ENCODE measurements at places on chromosomes 12 and 14. TPM values are rescaled to one million over a fixed set of nuclear protein-coding genes. Genes with fewer than 3 reads are reported as not detected.

GRCh38 chr14:24481622-24482324 lies 26.3 kb downstream of the CMA1 start:
- H3K27me3 ChIP-seq: no peaks in the 10 kb centered on the region
- no peak overlapping the region for H3K27ac ChIP-seq
- no peaks in the 10 kb centered on the region for H3K36me3 ChIP-seq
- peak; percentile 53 for DNase-seq
- H3K4me1 ChIP-seq: no peaks in the 10 kb centered on the region

- no peak overlapping the region for H3K4me3 ChIP-seq
- no peak overlapping the region for H3K27ac ChIP-seq
- no peaks in the 10 kb centered on the region for H3K27me3 ChIP-seq
Measured at GRCh38 chr12:124684496-124684895, 117.1 kb upstream of the NCOR2 start.

- H3K27me3 ChIP-seq: no peaks in the 10 kb centered on the region
- no peaks in the 10 kb centered on the region for H3K36me3 ChIP-seq
Measured at GRCh38 chr12:30440826-30441602, 254.7 kb downstream of the IPO8 start.

DNA sequence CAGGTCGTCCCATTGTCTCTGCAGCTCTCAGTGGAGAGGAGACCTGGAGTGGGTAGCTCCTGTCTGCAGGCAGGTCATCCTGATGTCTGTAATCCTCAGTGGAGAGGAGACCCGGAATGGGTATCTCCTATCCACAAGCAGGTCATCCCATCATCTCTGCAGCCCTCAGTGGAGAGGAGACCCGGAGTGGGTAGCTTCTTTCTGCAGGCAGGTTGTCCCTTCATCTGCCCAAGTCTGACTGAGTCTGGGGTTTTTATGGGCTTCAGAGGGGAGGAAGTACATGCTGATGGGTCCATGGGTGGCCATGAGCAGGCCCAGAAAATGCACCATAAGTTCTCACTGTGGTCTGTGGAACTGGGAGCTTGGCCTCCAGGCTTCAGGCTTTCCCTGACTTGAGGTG lies 28.9 kb upstream of the PAPLN start:
- H3K4me1 ChIP-seq: no peaks in the 10 kb centered on the region
- no peak overlapping the region for H3K27ac ChIP-seq
- no peak for DNase-seq
- H3K4me3 ChIP-seq: no peak overlapping the region
- no peaks in the 10 kb centered on the region for H3K27me3 ChIP-seq

DNA sequence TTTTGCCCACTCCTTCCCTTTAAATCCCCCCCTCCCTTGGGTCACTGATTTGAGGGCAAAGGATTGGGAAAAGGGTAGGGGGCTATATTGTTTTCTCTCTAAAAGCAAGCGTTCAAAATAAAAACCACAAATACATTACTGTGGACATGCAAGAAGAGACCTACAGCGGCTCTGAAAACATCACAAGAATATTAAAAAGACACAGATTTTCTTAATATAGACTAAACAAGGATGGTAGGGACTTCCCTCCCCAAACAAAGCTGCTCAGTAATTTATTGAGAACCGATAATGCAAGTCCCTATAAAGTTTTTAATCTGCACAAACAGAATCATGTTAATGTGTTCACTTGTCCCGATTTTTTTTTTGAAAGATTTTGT lies 12.9 kb downstream of the TBX3 start:
- H3K4me3 ChIP-seq: no peak overlapping the region
- H3K27me3 ChIP-seq: peaks cover 37% of the 10 kb centered on the region
- H3K36me3 ChIP-seq: peaks cover 19% of the 10 kb centered on the region
- no peak for DNase-seq
- H3K4me1 ChIP-seq: peaks cover 64% of the 10 kb centered on the region
- peak overlapping the region; percentile 61 for H3K27ac ChIP-seq

- H3K27me3 ChIP-seq: no peaks in the 10 kb centered on the region
- no peaks in the 10 kb centered on the region for H3K36me3 ChIP-seq
- peak; percentile 40 for DNase-seq
- no peak overlapping the region for H3K4me3 ChIP-seq
Measured at GRCh38 chr12:3148366-3149000, 71.3 kb downstream of the TSPAN9 start.

Gene CAPZA3
- polyA plus RNA-seq: not detected

DNA sequence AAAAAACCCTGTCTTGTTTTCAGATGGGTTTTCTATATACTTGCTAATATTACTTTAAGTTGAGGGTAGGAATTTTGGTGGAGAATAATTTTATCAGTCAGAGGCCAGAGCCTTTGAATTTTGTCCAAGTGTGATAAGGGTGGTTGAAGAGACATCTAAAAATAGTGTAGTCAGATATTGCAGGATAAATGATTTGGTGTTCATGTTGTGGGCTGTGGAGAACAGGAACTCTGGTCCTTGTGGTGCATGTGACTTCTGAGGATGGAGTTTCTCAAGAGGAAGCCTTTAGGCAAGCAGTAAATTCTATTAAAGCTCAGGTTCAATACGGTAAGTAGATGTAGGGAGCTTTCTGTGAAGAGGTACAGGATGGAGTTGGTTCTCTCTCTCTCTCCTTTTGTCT lies 2.8 kb downstream of the ADAM21 start:
- DNase-seq: no peak
- no peaks in the 10 kb centered on the region for H3K27me3 ChIP-seq
- no peaks in the 10 kb centered on the region for H3K36me3 ChIP-seq
- peaks cover 6% of the 10 kb centered on the region for H3K4me1 ChIP-seq

Gene PRH1
- 35.3 TPM for polyA plus RNA-seq

- H3K27me3 ChIP-seq: no peaks in the 10 kb centered on the region
- H3K36me3 ChIP-seq: no peaks in the 10 kb centered on the region
- H3K27ac ChIP-seq: no peak overlapping the region
- no peak overlapping the region for H3K4me3 ChIP-seq
- DNase-seq: no peak
Measured at GRCh38 chr12:4478933-4479332, 33.3 kb upstream of the FGF6 start.

GRCh38 chr14:22994762-22995275 lies 12.5 kb upstream of the AJUBA start:
- no peak overlapping the region for H3K4me3 ChIP-seq
- no peak overlapping the region for H3K27ac ChIP-seq
- peaks cover 6% of the 10 kb centered on the region for H3K4me1 ChIP-seq
- H3K36me3 ChIP-seq: no peaks in the 10 kb centered on the region

Gene B3GNT4
- 2.2 TPM for polyA plus RNA-seq

Gene C1QL4
- not detected for polyA plus RNA-seq

Gene CELA1
- not detected for polyA plus RNA-seq

GRCh38 chr14:51848120-51848519 lies 12.3 kb upstream of the GNG2 start:
- H3K4me1 ChIP-seq: peaks cover 13% of the 10 kb centered on the region
- no peak for DNase-seq
- no peak overlapping the region for H3K4me3 ChIP-seq
- H3K27me3 ChIP-seq: no peaks in the 10 kb centered on the region
- H3K27ac ChIP-seq: no peak overlapping the region
- H3K36me3 ChIP-seq: no peaks in the 10 kb centered on the region

Gene TSPAN19
- 1.9 TPM for polyA plus RNA-seq

GRCh38 chr12:56833780-56834179 lies 70.7 kb downstream of the HSD17B6 start:
- no peak overlapping the region for H3K27ac ChIP-seq
- no peaks in the 10 kb centered on the region for H3K27me3 ChIP-seq
- no peaks in the 10 kb centered on the region for H3K36me3 ChIP-seq
- H3K4me3 ChIP-seq: no peak overlapping the region
- no peaks in the 10 kb centered on the region for H3K4me1 ChIP-seq
- DNase-seq: no peak

DNA sequence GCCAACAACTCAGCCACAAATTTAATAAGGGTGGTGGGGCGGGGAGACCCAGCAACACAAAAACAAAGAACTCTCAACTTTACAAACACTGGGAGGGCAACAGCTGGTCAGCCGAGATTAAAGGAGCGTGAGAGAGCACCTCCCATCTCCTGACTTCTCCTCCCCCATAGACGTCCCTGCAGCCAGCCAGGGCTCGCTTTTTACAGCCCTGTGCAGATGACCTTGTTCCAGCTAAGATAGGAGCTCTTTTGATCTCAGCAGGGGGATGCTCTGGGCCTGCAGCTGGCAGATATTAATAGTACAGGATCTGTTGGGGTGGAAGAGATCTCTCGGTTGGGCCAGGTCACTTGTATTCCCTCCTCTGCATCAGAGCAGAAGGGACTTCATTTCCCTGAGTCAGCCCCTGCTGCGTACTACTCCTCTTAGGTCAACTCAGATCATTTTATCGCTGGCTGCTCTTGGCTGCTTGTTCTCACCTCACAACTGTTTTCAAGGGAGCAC lies 475.8 kb downstream of the RAD51B start:
- H3K36me3 ChIP-seq: no peaks in the 10 kb centered on the region
- H3K27ac ChIP-seq: peak overlapping the region; percentile 88
- peaks cover 67% of the 10 kb centered on the region for H3K4me1 ChIP-seq
- no peaks in the 10 kb centered on the region for H3K27me3 ChIP-seq
- no peak overlapping the region for H3K4me3 ChIP-seq

DNA sequence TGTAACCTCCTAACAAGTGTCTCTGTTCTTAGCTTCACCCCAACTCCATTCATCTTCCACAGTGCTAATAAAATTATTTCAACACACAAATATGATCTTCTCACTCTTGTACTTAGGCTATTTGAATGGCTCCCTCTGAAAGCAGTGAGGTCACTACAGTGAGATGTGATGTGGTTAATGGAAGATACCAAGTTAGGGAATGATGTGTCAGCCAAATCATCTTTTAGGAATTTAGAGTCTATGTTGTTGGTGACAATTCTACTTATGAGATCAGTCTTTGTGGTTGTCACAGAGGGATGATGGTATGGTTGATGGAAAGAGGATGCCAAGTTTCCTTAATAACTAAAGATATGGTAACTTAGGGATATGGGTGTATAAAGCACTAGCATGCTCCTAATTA lies 57.6 kb downstream of the POLR3B start:
- peaks cover 3% of the 10 kb centered on the region for H3K36me3 ChIP-seq
- no peak for DNase-seq
- H3K4me3 ChIP-seq: no peak overlapping the region
- H3K27me3 ChIP-seq: no peaks in the 10 kb centered on the region
- H3K27ac ChIP-seq: no peak overlapping the region

- H3K27ac ChIP-seq: no peak overlapping the region
- H3K4me3 ChIP-seq: no peak overlapping the region
- no peak for DNase-seq
- H3K36me3 ChIP-seq: no peaks in the 10 kb centered on the region
- H3K27me3 ChIP-seq: peaks cover 24% of the 10 kb centered on the region
Measured at GRCh38 chr14:53458368-53458814, 305.3 kb upstream of the DDHD1 start.

GRCh38 chr14:103806805-103807204 lies 40.6 kb downstream of the PPP1R13B start:
- H3K27me3 ChIP-seq: no peaks in the 10 kb centered on the region
- H3K4me3 ChIP-seq: no peak overlapping the region
- no peaks in the 10 kb centered on the region for H3K36me3 ChIP-seq
- H3K27ac ChIP-seq: peak overlapping the region; percentile 76

Gene BEGAIN
- polyA plus RNA-seq: not detected

Gene MEG3
- polyA plus RNA-seq: not detected

GRCh38 chr14:84688297-84689025 lies 841.5 kb upstream of the FLRT2 start:
- H3K4me1 ChIP-seq: no peaks in the 10 kb centered on the region
- H3K27me3 ChIP-seq: no peaks in the 10 kb centered on the region
- H3K4me3 ChIP-seq: no peak overlapping the region
- H3K27ac ChIP-seq: no peak overlapping the region

DNA sequence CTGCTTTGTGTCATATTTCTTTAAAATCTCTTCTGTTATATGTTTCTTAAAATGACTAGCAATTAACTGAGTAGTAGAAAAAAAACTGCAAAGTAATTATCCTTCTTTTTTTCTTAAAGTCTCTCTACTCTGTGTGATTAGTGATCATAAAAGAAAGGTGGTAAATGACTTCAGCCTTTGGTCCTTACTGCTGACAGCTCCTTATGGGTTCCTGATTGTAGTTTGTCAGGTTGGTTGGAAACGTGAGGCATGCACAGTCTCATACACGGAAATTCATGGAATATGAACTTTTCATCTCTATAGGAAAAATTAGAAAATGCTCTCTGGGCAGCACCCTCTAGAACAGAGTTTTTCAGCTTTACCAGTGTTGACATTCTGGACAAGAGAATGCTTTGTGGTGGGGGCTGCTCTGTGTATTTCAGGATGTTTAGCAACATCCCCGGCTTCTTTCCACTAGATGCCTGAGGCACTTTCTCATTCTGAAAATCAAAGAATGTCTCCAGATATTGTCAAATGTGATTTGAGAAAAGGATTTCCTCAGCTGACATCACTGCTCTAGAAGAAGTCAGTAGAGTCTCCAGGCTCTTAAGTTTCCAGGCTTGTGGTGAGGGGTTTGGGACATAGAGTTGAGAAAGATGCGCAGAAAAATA lies 121.0 kb downstream of the PIK3C2G start:
- no peaks in the 10 kb centered on the region for H3K36me3 ChIP-seq
- no peak for DNase-seq
- H3K27me3 ChIP-seq: no peaks in the 10 kb centered on the region
- H3K4me3 ChIP-seq: no peak overlapping the region
- peaks cover 28% of the 10 kb centered on the region for H3K4me1 ChIP-seq

- peaks cover 4% of the 10 kb centered on the region for H3K4me1 ChIP-seq
- no peak overlapping the region for H3K27ac ChIP-seq
- H3K27me3 ChIP-seq: no peaks in the 10 kb centered on the region
- no peak overlapping the region for H3K4me3 ChIP-seq
- no peak for DNase-seq
Measured at GRCh38 chr12:104083769-104084475, 19.6 kb downstream of the HCFC2 start.

Data from cardiac muscle cell (in vitro differentiated cells and primary cell).